ENCODE measurements at places on chromosomes 6 and 20. TPM values are rescaled to one million over a fixed set of nuclear protein-coding genes. Genes with fewer than 3 reads are reported as not detected.

GRCh38 chr20:19588241-19588640, 169.8 kb upstream of the RIN2 start:
- DNase-seq: no peak
- no peaks in the 10 kb centered on the region for H3K4me1 ChIP-seq
- H3K27ac ChIP-seq: no peak overlapping the region
- H3K36me3 ChIP-seq: no peaks in the 10 kb centered on the region
- H3K27me3 ChIP-seq: peaks cover 9% of the 10 kb centered on the region

GRCh38 chr20:38197217-38197616, 32.1 kb upstream of the TGM2 start:
- H3K36me3 ChIP-seq: no peaks in the 10 kb centered on the region
- DNase-seq: no peak
- peaks cover 21% of the 10 kb centered on the region for H3K4me1 ChIP-seq
- H3K27ac ChIP-seq: no peak overlapping the region
- H3K27me3 ChIP-seq: no peaks in the 10 kb centered on the region

DNA sequence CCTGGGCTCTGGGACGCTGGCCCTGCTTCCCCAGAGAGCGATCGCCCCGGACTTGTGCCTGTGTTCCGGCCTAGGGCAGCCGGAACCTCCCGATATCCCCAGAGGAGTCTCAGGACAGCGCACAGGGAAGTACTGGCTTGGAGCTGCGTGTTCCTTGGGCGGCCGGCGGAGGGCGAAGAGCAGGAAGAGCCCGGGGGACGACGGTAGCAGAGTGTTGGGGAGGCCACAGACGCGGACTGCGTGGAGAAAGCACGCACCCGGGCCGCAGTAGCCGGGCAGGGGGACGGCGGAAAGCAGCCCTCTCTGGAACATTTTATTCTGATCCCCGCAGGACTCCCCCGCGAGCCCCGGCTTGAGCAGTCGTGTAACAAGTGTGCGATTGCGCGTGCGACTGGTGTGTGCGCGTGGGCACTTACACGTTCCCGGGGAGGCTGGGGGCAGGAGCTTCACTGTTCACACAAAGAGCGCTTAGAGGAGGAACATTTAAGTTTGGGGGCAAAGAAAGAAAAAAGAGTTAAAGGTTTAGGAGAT, 36.1 kb downstream of the NCR2 start:
- peak overlapping the region; percentile 39 for H3K27ac ChIP-seq
- no peak for DNase-seq
- H3K27me3 ChIP-seq: peaks cover 66% of the 10 kb centered on the region
- peak overlapping the region; percentile 83 for H3K4me3 ChIP-seq

E2F1 gene
- 7.5 TPM for total RNA-seq

MYLK2 gene
- total RNA-seq: 1.3 TPM
